ENCODE measurements at places on chromosomes 3 and 15.

- no peaks in the 10 kb centered on the region for H3K4me1 ChIP-seq
- no peaks in the 10 kb centered on the region for H3K27me3 ChIP-seq
- DNase-seq = no peak
- no peak overlapping the region for H3K4me3 ChIP-seq
- H3K27ac ChIP-seq = no peak overlapping the region
Measured at GRCh38 chr3:102454181-102454580, 19.4 kb downstream of the ZPLD1 start.

- DNase-seq = no peak
- H3K27me3 ChIP-seq = no peaks in the 10 kb centered on the region
- H3K36me3 ChIP-seq = no peaks in the 10 kb centered on the region
- H3K27ac ChIP-seq = no peak overlapping the region
Measured at GRCh38 chr15:39181056-39181747, 399.7 kb upstream of the THBS1 start.

DNA sequence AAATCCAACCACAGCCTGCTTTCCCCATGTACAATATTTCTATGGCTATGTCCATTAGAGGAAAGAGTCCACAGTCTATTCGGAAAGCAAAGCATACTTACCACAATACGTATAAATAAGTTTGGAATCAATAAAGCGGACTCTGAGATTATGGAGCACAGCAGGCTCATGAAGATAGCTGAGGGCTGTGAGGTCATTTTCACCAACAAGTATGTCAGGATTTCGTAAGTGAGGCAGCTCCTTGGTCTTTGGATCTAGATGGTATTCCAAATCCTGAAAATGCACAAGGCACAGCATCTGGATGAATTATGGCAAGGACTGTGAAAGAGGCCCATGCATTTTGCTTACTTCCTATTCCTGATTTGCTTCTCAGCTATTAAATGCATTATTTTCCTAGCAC is 100.4 kb downstream of the MYO5A start:
- H3K27ac ChIP-seq = no peak overlapping the region
- no peaks in the 10 kb centered on the region for H3K4me1 ChIP-seq
- H3K36me3 ChIP-seq = no peaks in the 10 kb centered on the region
- no peaks in the 10 kb centered on the region for H3K27me3 ChIP-seq

GRCh38 chr15:48467801-48468200 is 136.6 kb downstream of the DUT start:
- peaks cover 5% of the 10 kb centered on the region for H3K4me1 ChIP-seq
- H3K27ac ChIP-seq = no peak overlapping the region
- no peak overlapping the region for H3K4me3 ChIP-seq
- H3K27me3 ChIP-seq = no peaks in the 10 kb centered on the region
- H3K36me3 ChIP-seq = no peaks in the 10 kb centered on the region

DNA sequence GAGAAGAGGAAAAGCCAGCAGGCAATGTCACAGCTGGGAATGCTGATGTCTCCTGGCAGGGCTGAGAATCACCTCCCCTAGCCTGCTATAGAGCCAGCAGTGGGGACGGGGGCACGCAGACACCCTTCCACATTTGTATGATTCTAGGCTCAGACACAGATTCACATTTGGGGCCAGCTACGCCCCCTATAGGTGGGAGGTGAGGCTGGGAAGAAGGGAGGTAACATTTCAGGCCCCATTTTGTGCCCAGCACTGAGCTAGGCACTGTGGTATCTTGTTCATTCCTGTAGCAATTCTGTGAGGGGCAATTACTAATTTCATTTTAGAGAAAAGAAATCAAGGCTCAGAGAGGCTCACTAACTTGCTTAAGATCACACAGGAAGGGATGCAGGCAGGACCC is 15.9 kb upstream of the ACAD9 start:
- no peaks in the 10 kb centered on the region for H3K27me3 ChIP-seq
- H3K4me3 ChIP-seq = no peak overlapping the region
- no peak overlapping the region for H3K27ac ChIP-seq
- no peaks in the 10 kb centered on the region for H3K36me3 ChIP-seq

DNA sequence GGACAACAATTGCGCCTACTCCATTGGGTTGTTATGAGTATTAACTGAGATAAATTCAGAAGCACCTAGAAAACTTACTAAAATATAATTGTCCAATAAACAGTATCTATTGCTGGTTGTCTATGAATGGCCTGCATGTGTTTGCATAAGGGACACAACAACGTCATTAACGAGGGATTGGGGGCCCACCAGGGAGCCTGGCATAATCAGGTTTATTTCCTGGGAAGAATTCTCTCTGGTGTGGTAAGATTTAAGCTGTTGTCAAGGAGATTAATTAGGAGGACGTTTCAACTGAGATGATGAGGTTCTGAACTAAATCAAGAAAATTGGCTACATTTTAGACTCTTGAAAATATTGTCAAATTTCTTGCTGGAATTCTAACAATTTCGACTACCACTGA is 176.1 kb upstream of the CDIN1 start:
- no peak overlapping the region for H3K27ac ChIP-seq
- no peak for DNase-seq
- no peaks in the 10 kb centered on the region for H3K27me3 ChIP-seq
- H3K4me3 ChIP-seq = no peak overlapping the region
- peaks cover 3% of the 10 kb centered on the region for H3K4me1 ChIP-seq

- H3K27ac ChIP-seq = no peak overlapping the region
- H3K4me1 ChIP-seq = no peaks in the 10 kb centered on the region
- no peaks in the 10 kb centered on the region for H3K36me3 ChIP-seq
- no peak overlapping the region for H3K4me3 ChIP-seq
Measured at GRCh38 chr15:32956006-32956405, 238.2 kb downstream of the GREM1 start.

- no peak overlapping the region for H3K27ac ChIP-seq
- no peak for DNase-seq
- no peaks in the 10 kb centered on the region for H3K27me3 ChIP-seq
- H3K4me3 ChIP-seq = no peak overlapping the region
- H3K4me1 ChIP-seq = no peaks in the 10 kb centered on the region
Measured at GRCh38 chr3:98032265-98032664, 2.9 kb downstream of the GABRR3 start.

GRCh38 chr15:88255484-88256278 is 858 bp downstream of the NTRK3 start:
- H3K36me3 ChIP-seq = no peaks in the 10 kb centered on the region
- H3K4me3 ChIP-seq = peak overlapping the region; percentile 33
- DNase-seq = peak; percentile 52
- H3K4me1 ChIP-seq = peaks cover 14% of the 10 kb centered on the region

- no peak overlapping the region for H3K27ac ChIP-seq
- no peak for DNase-seq
- H3K4me1 ChIP-seq = no peaks in the 10 kb centered on the region
- no peaks in the 10 kb centered on the region for H3K36me3 ChIP-seq
- no peak overlapping the region for H3K4me3 ChIP-seq
Measured at GRCh38 chr3:158165730-158166129, 55.8 kb downstream of the RSRC1 start.

DNA sequence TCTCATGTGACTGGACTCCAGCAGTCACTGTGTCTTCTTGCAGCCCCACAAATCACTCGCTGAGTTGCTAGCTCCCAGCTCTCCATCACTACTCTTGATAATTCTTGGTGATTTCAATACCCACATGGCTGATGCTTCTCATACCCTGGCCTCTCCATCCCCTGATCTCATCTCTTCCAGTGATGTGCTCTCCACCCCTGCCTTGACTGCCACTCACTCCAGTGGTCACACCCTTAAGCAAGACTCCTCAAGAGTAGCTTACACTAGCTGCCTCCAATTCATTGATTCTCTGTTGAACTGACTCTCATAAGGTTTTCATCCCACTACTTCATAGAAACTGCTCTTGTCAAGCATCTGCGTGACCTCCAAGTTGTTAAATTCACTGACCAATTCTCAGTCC is 837 bp downstream of the GRK7 start:
- H3K27ac ChIP-seq = no peak overlapping the region
- no peaks in the 10 kb centered on the region for H3K36me3 ChIP-seq
- DNase-seq = no peak
- peaks cover 14% of the 10 kb centered on the region for H3K4me1 ChIP-seq
- H3K27me3 ChIP-seq = no peaks in the 10 kb centered on the region

- H3K4me3 ChIP-seq = no peak overlapping the region
- DNase-seq = no peak
- peaks cover 4% of the 10 kb centered on the region for H3K4me1 ChIP-seq
- no peaks in the 10 kb centered on the region for H3K27me3 ChIP-seq
- H3K27ac ChIP-seq = no peak overlapping the region
- no peaks in the 10 kb centered on the region for H3K36me3 ChIP-seq
Measured at GRCh38 chr3:89617706-89618105, 510.3 kb downstream of the EPHA3 start.

GRCh38 chr3:72006631-72007556 is 221.9 kb upstream of the PROK2 start:
- H3K4me3 ChIP-seq = no peak overlapping the region
- H3K27me3 ChIP-seq = no peaks in the 10 kb centered on the region
- no peak overlapping the region for H3K27ac ChIP-seq

- H3K27me3 ChIP-seq = no peaks in the 10 kb centered on the region
- no peaks in the 10 kb centered on the region for H3K4me1 ChIP-seq
- DNase-seq = peak; percentile 49
- no peak overlapping the region for H3K4me3 ChIP-seq
- no peaks in the 10 kb centered on the region for H3K36me3 ChIP-seq
- no peak overlapping the region for H3K27ac ChIP-seq
Measured at GRCh38 chr3:104273046-104273649, 1093.6 kb upstream of the ALCAM start.

DNA sequence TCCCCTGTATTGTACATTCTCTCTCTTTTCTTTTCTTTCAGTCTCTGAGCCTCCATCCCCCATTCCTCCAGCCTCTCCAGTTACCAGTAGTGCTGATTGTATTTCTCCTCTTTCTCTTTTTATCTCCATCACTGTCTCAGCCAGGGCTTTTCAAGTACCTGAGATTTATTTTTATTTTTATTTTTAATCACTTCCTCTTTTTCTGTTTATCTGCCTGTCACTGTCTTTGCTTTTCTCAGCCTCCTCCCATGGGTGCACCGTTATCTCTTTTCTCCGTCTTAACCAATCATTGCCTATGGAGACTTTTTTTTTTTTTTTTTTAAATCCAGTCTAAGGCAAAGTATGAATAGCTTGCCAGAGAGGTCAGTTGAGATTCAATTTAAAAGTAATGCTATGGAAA is 359.3 kb downstream of the GAP43 start:
- no peak for DNase-seq
- H3K4me3 ChIP-seq = no peak overlapping the region
- H3K36me3 ChIP-seq = no peaks in the 10 kb centered on the region
- no peak overlapping the region for H3K27ac ChIP-seq
- H3K4me1 ChIP-seq = no peaks in the 10 kb centered on the region

- DNase-seq = peak; percentile 29
- H3K27me3 ChIP-seq = no peaks in the 10 kb centered on the region
- no peaks in the 10 kb centered on the region for H3K4me1 ChIP-seq
- H3K36me3 ChIP-seq = no peaks in the 10 kb centered on the region
- H3K4me3 ChIP-seq = no peak overlapping the region
Measured at GRCh38 chr15:89052474-89052873, 35.8 kb upstream of the ABHD2 start.

DNA sequence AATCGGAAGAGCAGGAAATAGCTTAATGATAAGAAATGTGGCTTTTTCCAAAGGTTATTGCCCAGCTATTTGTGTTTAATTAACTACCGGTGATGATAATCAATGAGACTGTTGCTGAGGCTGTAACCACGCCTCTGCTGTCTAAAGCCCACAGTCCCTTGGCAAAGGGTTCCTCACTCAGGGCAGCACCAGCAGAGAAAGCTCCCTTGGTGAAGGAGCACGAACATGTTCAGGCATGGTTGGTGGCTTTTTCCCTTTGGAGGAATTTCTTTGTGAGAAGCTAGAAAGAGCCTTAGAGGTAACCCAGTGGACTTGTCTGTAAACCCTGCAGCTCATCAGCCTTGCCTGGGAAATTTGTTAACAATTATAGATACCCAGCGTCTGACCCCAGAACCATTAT is 7.5 kb upstream of the ST6GAL1 start:
- no peak overlapping the region for H3K27ac ChIP-seq
- H3K27me3 ChIP-seq = no peaks in the 10 kb centered on the region
- H3K4me3 ChIP-seq = no peak overlapping the region
- no peaks in the 10 kb centered on the region for H3K4me1 ChIP-seq
- no peak for DNase-seq

DNA sequence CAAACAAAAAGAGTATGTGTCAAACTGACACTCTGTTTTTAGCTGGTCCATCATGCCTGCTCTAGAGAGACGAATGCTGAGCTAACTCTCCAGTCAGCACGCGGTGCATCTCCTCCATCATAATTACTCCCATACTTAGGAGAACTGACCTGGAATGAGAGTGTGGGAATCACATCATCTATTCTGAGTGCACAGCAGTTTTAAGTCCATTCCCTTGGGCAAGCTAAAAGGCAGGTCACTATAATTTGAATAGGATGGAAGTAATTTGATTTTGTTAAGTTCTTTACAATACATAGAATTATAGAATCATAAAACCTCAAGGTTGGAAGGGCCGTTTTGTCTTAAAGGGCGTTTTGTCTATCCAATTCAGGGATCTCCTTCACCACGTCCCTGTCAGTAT is 251.6 kb downstream of the XXYLT1 start:
- H3K27me3 ChIP-seq = no peaks in the 10 kb centered on the region
- peaks cover 3% of the 10 kb centered on the region for H3K4me1 ChIP-seq
- no peaks in the 10 kb centered on the region for H3K36me3 ChIP-seq
- no peak overlapping the region for H3K4me3 ChIP-seq
- no peak for DNase-seq

DNA sequence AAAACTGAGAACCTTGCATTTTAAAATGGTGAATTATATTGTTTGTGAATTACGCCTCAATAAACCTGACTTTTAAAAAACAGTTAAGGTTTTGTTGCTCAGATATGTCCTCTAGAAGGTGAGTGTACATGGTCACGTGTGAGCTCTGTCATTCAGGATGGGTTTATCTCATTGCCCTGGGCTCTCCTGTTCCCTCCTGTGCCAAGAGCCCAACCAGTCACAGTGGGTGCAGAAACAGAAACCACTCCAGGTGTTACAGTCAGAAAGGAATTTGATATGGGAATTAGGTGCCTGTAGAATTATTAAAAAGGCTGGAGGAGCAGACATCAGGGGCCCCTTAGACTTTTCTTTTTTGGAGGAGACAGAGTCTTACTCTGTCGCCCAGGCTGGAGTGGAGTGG is 196.4 kb downstream of the STT3B start:
- peaks cover 2% of the 10 kb centered on the region for H3K4me1 ChIP-seq
- no peak overlapping the region for H3K4me3 ChIP-seq
- no peaks in the 10 kb centered on the region for H3K27me3 ChIP-seq
- no peaks in the 10 kb centered on the region for H3K36me3 ChIP-seq

DNA sequence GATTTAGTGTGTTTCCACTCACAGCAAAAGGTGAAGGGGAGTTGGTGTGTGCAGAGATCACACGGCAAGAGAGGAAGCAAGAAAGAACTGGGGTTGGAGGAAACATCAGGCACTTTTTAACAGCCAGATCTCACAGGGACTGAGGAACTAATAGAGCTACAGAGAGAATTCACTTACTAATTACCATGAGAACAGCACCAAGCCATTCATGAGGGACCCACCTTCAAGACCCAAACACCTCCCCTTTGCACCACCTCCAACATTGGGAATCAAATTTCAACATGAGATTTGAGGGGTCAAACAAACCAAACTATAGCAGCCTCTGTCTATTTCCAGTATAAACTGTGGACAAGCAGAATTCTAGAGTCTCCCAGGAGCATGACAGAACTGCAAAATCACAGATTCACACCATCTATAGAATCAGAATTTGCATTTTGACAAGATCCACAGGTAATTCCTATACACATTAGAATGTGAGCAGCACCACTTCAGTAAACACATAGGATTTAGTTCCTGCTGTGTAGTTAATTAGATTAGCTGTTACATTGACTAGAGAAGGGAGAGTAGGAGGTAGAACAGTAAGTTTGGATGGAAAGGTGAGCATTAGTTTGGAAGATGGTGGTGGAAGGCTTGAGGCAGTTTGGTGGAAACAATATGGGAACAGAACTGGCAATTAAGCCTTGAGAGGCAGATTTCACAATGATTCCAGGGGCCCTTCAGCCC is 311.7 kb downstream of the NSUN3 start:
- no peaks in the 10 kb centered on the region for H3K27me3 ChIP-seq
- H3K36me3 ChIP-seq = no peaks in the 10 kb centered on the region
- H3K4me1 ChIP-seq = no peaks in the 10 kb centered on the region
- DNase-seq = no peak
- no peak overlapping the region for H3K27ac ChIP-seq
- H3K4me3 ChIP-seq = no peak overlapping the region

All from trophoblast cell (in vitro differentiated cells and primary cell).